ENCODE measurements at places on chromosomes 2 and 18.
A peak's percentile ranks its signal among the peaks of the same experiment; 100 is the strongest.

GRCh38 chr18:62152844-62153243 is 34.0 kb downstream of the PIGN start:
- no peak for DNase-seq
- no peaks in the 10 kb centered on the region for H3K27me3 ChIP-seq

GRCh38 chr2:63051795-63052333 is 1.2 kb downstream of the OTX1 start:
- DNase-seq: no peak
- H3K27ac ChIP-seq: no peak overlapping the region
- H3K4me1 ChIP-seq: peaks cover 66% of the 10 kb centered on the region
- H3K27me3 ChIP-seq: peaks cover 6% of the 10 kb centered on the region
- H3K4me3 ChIP-seq: no peak overlapping the region

DNA sequence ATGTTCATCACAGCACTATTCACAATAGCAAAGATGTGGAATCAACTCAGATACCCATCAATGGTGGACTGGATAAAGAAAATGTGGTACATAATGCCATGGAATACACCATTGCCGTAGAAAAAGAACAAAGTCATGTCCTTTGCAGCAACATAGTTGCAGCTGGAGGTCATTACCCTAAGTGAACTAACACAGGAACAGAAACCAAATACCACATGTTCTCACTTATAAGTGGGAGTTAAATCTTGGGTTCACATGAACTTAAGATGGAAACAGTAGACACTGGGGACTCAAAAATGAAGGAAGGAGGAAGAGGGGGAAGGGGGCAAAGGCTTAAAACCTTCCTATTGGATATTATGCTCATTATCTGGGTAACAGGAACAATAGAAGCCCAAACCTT is 228.1 kb upstream of the RAB6C start:
- H3K27me3 ChIP-seq: no peaks in the 10 kb centered on the region
- no peak for DNase-seq
- no peaks in the 10 kb centered on the region for H3K36me3 ChIP-seq

- H3K36me3 ChIP-seq: no peaks in the 10 kb centered on the region
- H3K27ac ChIP-seq: no peak overlapping the region
- no peaks in the 10 kb centered on the region for H3K27me3 ChIP-seq
- no peaks in the 10 kb centered on the region for H3K4me1 ChIP-seq
- no peak overlapping the region for H3K4me3 ChIP-seq
- DNase-seq: no peak
These were observed 184.6 kb upstream of the ERBB4 start for GRCh38 chr2:212723226-212723625.

- H3K36me3 ChIP-seq: no peaks in the 10 kb centered on the region
- no peak overlapping the region for H3K4me3 ChIP-seq
- no peaks in the 10 kb centered on the region for H3K4me1 ChIP-seq
- H3K27me3 ChIP-seq: no peaks in the 10 kb centered on the region
- DNase-seq: no peak
These were observed 57.6 kb downstream of the PIEZO2 start for GRCh38 chr18:11091746-11092145.

GRCh38 chr2:42947809-42948600 is 155.6 kb upstream of the HAAO start:
- DNase-seq: no peak
- no peaks in the 10 kb centered on the region for H3K36me3 ChIP-seq
- peaks cover 22% of the 10 kb centered on the region for H3K4me1 ChIP-seq
- H3K27me3 ChIP-seq: no peaks in the 10 kb centered on the region

GRCh38 chr2:160941290-160941846 is 218.9 kb upstream of the TANK start:
- no peaks in the 10 kb centered on the region for H3K27me3 ChIP-seq
- H3K4me3 ChIP-seq: no peak overlapping the region
- no peak for DNase-seq
- peaks cover 8% of the 10 kb centered on the region for H3K4me1 ChIP-seq
- no peak overlapping the region for H3K27ac ChIP-seq
- no peaks in the 10 kb centered on the region for H3K36me3 ChIP-seq

- no peaks in the 10 kb centered on the region for H3K36me3 ChIP-seq
- DNase-seq: no peak
- no peak overlapping the region for H3K27ac ChIP-seq
- H3K4me1 ChIP-seq: peaks cover 14% of the 10 kb centered on the region
- no peak overlapping the region for H3K4me3 ChIP-seq
These were observed 112.9 kb upstream of the STK17B start for GRCh38 chr2:196284144-196284844.

DNA sequence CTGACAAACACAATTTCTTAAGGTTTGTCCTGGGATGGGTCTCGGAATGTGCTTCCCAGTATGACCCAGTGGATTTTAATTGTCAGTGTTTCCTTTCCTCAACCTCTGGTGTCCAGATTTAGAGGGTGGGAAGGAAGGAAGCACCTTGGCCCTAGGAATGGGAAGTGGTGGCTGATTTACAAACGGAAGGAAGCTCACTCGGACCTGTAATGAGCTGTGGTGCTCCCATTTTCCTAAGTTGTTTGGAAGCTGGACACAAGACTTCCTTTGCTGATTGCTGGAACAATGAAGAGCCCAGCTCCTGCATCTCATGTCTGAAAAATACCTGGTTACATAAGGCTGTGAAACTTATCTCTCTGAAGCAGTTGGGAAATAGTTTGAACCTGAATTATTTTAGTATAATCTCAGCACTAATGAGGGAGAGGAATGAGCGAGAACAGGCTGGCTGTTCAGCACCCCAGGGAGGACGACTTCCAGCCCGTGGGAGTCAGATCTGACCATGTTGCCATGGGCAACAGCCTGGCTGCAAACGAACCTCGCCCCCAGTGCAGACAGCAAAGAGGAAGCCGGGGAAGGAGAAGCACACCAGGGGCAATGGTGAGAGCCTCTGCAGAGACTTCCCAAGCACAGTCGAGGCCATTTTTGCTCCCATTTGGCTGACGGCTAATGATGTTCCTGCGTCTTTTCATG is 74.4 kb upstream of the ASB18 start:
- peaks cover 4% of the 10 kb centered on the region for H3K4me1 ChIP-seq
- no peaks in the 10 kb centered on the region for H3K27me3 ChIP-seq
- H3K36me3 ChIP-seq: no peaks in the 10 kb centered on the region
- H3K27ac ChIP-seq: no peak overlapping the region

DNA sequence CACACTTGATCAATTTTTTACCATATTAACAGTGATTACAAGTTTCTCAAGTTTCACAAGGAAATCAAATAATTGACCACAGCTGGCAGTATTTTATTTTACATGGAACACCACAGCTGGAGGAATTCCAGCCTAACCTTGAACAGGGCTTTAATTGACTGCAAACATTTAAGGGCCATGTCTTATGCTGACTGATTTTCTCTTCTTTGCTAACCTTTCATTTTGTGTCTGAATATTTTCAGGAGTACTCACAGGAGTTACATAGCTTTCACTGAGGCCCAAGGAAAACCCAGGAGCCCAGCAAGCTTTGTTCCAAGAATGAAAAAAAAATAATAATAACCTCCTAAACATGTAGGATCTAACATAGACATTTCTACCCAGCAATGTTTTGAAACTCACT is 49.6 kb downstream of the FRZB start:
- no peak for DNase-seq
- no peaks in the 10 kb centered on the region for H3K4me1 ChIP-seq
- no peak overlapping the region for H3K27ac ChIP-seq
- no peaks in the 10 kb centered on the region for H3K36me3 ChIP-seq

GRCh38 chr2:126655051-126655450 is 907 bp upstream of the GYPC start:
- peak overlapping the region; percentile 65 for H3K4me3 ChIP-seq
- peak; percentile 49 for DNase-seq
- H3K4me1 ChIP-seq: peaks cover 35% of the 10 kb centered on the region
- peak overlapping the region; percentile 92 for H3K27ac ChIP-seq
- no peaks in the 10 kb centered on the region for H3K27me3 ChIP-seq

- no peaks in the 10 kb centered on the region for H3K36me3 ChIP-seq
- H3K4me1 ChIP-seq: no peaks in the 10 kb centered on the region
- DNase-seq: no peak
- H3K27me3 ChIP-seq: no peaks in the 10 kb centered on the region
- H3K4me3 ChIP-seq: no peak overlapping the region
These were observed 108.5 kb upstream of the COL5A2 start for GRCh38 chr2:189287982-189288521.

- H3K4me3 ChIP-seq: no peak overlapping the region
- no peak overlapping the region for H3K27ac ChIP-seq
- no peak for DNase-seq
- H3K4me1 ChIP-seq: peaks cover 23% of the 10 kb centered on the region
- no peaks in the 10 kb centered on the region for H3K36me3 ChIP-seq
These were observed 98.2 kb upstream of the ASAP2 start for GRCh38 chr2:9108210-9108967.

DNA sequence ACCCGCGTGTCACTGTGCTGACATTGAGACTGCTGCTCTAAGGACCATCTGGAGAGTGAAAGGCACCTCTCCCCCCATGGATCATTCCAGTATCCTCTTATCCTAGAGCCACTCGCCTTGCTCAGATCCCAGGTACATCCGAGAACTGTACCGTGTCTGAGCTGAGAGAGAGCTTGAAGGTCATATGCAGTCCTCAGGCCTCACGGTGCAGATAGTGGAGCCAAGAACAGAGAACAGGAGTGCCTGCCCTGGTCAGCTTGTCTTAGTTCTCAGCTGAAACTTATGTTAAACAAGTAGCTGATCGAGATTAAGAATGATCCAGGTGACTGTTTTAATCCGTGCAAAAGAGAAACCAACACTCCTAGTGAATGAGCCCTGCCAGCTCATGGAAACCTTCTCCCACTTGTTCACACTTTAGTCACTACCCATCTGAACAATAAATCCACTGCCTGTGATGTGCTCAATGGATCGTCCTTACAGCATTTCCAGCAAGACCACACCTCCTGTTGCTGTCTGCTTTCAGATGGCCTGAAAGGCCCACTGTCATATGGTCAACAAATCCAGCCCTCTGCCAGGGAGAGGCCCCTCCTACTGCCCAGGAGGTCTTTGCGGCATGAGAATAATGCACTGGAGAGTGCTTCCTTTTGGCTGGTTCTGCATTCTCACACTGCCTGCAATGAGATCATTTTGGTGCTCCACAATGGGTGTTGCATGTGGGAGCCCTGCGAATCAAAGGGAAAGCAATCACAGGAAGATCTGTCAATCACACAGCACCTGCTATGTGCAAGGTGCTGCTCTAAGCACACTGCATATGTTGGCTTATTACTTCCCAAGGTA is 43.7 kb upstream of the APCDD1 start:
- no peak for DNase-seq
- no peak overlapping the region for H3K27ac ChIP-seq
- H3K4me3 ChIP-seq: no peak overlapping the region
- H3K4me1 ChIP-seq: no peaks in the 10 kb centered on the region
- no peaks in the 10 kb centered on the region for H3K27me3 ChIP-seq

- no peaks in the 10 kb centered on the region for H3K27me3 ChIP-seq
- DNase-seq: no peak
- H3K4me1 ChIP-seq: peaks cover 72% of the 10 kb centered on the region
- no peaks in the 10 kb centered on the region for H3K36me3 ChIP-seq
These were observed 1.2 kb upstream of the CAPG start for GRCh38 chr2:85411405-85411748.

DNA sequence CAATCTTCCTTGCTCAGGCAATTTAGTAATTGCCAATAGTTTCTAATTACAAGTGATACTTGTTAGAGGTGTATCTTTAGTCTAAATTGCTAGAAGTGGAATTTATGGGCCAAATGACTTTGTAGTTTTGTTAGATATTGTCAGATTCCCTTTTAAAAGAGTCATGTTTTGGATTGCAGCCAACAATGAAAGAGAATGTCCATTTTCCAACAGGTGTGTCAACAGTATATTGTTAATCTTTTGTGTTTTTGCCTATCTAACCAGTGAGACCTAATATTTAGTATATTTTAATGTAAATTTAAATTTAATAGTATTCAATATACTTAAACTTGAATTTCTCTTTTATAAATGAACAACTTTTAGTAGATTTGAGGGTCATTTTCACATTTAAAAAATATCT is 259.4 kb upstream of the ETAA1 start:
- no peaks in the 10 kb centered on the region for H3K4me1 ChIP-seq
- H3K27me3 ChIP-seq: no peaks in the 10 kb centered on the region
- H3K27ac ChIP-seq: no peak overlapping the region
- no peaks in the 10 kb centered on the region for H3K36me3 ChIP-seq
- no peak overlapping the region for H3K4me3 ChIP-seq

DNA sequence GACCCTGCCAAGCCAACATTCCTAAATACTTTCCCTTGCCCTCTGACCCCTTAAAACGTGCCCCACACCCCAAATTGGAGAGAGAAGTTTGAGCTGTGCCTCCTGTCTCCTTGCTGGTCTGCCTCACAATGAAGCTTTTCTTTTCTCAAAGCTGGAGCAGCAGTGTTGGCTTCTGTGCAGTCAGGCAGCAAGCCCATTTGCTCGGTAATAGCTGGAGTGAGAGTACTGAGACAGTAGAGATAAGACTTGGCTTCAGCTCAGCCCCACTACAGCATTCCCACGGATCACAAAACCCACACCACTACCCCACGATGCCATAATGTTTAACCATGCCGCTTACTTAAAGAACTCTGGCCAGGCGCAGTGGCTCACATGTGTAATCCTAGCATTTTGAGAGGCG is 73.0 kb downstream of the NCAPH start:
- no peak for DNase-seq
- H3K4me3 ChIP-seq: no peak overlapping the region
- no peaks in the 10 kb centered on the region for H3K27me3 ChIP-seq
- peaks cover 19% of the 10 kb centered on the region for H3K4me1 ChIP-seq

- H3K4me3 ChIP-seq: peak overlapping the region; percentile 15
- no peak overlapping the region for H3K27ac ChIP-seq
- H3K27me3 ChIP-seq: no peaks in the 10 kb centered on the region
- DNase-seq: no peak
- H3K4me1 ChIP-seq: no peaks in the 10 kb centered on the region
These were observed 35.9 kb downstream of the CAMKMT start for GRCh38 chr2:44397447-44398175.
